ENCODE measurements at places on chromosomes 3 and 15.

- no peak for DNase-seq
Observed at GRCh38 chr3:46565607-46566039, 479 bp downstream of the LRRC2 start.

DNA sequence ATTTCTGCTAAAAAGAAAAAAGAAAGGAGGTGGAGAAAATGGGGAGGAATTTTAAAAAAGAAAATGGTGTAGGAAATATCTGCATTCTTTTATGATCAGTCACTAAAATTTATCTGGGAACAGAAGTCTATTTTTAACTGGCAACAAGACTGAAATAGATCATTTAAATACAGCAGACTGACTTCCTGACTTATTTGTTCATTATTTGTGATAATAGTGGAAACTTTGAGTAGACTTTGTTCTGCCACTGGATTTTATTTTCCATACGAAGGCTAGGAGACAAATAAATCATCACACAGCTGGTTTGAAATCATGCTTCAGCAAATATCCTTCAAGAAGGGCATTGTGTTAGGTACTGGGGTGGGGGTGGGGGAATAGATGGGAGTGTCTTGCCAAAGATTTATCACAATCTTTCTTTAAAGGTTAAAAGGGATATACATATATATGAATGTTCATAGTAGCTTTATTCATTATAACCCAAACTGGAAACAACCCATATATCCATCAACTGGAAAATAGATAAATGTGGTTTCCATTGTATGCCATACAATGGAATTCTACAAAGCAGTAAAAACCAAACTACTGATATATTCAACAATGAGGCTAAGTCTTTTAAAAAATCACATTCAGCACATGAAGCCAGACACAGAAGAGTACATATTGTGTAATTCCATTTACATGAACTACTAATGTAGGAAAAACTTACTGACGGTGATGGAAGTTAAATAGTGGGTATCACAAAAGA lies 4.7 kb upstream of the CLASP2 start:
- DNase-seq, result no peak

DNA sequence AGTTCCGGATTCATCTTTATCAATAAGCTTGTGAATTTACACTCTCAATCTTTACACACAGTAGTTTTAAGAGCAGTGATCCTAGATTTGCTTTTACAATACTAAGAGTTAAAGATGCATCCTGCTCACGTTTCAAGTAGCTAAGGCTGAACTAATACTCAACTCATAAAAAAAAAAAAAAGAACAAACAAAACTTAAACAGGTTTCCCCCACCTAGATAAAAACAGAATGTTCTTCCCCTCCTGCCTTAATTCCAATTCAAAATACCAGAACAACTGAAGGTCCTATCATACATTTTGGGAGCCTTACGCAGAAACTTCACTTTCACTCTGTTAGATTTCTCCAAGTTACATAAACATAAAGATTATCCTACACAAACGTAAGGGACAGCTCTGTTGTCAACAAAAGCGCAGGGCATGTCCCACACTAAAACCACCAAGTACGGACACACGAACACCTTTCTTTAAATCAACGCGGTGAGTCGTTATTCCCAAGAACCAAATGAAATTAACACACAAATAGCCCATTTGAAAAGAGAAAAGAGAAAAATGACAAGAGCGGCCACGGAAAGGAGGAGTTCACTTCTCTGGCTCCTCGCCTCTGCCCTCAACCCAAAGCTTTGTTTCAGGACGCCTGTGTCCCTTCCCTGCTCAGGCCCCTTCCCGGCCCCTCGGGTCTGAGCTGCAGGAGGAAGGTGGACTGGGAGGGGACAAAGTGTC lies 941 bp downstream of the CBLB start:
- no peak for DNase-seq

GRCh38 chr15:51620641-51621040 lies 1.9 kb downstream of the DMXL2 start:
- DNase-seq, result no peak

DNA sequence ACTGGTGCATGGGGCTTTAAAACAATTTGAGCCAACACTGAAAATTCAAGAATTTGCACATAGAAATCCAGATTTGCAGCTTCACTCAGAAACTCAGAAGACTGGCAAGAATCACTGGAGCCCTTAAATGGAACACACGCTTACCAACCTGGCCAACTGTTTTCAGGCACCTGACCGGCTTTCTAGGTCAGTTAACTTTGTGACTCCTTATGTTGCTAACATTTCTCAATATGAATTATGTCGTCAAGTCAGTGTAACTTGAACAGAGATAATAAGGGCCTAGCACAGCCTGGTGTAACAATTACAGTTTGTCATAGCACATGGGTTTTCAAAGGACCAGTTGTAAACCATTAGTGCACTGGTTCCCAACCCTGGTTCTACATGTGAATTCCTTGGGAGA lies 6.8 kb downstream of the CERS3 start:
- no peak for DNase-seq

- DNase-seq, result no peak
Observed at GRCh38 chr3:185815391-185816282, 9.2 kb downstream of the IGF2BP2 start.

GRCh38 chr3:195666-196065 lies 897 bp upstream of the CHL1 start:
- no peak for DNase-seq

- no peak for DNase-seq
Observed at GRCh38 chr3:28290863-28291300, 49.5 kb downstream of the CMC1 start.

DNA sequence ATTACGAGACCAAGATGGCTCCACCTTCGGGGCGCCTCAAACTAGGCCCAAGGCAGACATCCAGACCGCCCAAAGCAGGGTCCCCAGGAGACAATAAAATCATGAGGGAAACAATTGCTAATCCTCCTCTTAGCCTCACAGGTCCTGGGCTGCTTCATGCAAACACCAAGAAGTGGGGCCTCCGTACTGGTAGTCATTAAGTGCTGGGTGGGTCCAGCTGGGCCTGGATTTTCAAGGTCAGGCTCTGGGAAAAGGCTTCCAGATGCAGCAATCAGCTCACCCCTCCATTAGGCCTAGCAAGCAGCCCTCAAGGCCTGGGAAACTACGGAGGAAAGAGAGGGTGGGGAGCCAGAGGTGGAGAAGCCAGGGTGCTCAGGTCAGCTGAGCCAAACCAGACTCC lies 634 bp downstream of the FBXL22 start:
- DNase-seq, result no peak

DNA sequence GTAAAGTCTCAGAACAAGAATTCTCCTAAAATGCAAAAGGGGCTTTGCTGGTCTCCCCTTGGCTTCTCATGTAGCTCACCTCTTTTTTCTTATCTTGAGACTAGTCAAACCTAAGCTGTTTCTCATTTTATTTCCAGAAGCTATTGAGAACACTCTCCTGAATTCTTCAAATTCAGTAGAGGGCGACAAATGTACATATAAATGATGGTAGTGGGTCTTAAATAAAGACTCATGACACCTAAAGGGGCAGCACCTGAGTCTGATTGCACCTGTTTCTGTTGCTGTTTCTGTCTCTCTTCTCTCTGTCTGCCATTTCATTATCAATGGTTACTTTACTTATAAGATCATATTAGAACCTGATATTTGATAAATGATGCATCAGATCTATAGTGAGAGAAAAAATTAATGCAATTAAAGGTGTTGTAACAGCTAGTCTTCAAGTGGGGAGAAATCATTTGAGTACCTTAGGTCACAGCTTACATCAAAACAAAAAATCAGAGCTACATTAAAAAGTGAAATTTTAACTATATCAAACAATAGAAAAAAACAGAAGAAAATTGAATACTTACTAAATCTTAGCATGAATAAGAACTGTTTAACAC lies 7.0 kb downstream of the ADIPOQ start:
- no peak for DNase-seq

GRCh38 chr3:121619691-121620090 lies 26.5 kb downstream of the FBXO40 start:
- DNase-seq, result no peak

- no peak for DNase-seq
Observed at GRCh38 chr15:64029110-64029509, 17.2 kb downstream of the DAPK2 start.

DNA sequence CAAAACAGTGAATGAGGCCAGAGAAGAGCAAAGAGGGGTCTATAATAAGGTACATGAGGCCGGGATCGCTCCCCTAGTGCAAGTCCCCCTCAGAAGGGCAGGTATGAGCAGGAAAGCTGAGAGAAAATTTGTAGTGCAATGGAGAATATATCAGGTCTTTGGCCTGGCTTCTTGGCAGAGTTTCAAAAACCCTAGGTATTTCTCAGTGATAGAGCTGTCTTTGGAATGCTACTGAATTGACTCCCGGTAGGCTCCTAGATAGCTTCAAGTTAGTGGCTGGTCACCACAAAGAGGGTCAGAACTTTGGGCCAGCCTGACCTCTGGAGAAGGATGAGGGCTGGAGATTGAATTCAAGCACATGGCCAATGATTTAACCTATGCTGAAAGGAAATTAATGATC lies 30.6 kb upstream of the OXTR start:
- DNase-seq, result no peak

DNA sequence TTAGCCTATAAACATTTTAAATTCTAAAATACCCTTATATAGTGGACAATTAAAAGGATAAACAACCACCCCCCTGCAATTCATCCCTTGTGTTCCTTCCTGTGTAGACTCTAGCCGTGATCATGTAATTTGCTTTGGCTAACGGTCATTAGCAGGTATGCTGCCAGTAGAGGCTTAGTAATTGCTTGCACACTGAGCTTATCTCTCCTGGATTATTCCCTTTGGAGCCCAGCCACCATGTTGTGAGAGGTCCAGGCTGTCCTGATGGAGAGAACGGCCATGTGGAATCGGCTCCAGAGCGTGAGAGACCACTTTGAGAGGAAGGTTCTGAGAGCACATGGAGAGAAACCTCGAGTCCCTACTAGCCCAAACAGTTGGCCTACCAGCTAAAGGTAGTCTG lies 11.0 kb upstream of the BNC1 start:
- DNase-seq, result no peak

DNA sequence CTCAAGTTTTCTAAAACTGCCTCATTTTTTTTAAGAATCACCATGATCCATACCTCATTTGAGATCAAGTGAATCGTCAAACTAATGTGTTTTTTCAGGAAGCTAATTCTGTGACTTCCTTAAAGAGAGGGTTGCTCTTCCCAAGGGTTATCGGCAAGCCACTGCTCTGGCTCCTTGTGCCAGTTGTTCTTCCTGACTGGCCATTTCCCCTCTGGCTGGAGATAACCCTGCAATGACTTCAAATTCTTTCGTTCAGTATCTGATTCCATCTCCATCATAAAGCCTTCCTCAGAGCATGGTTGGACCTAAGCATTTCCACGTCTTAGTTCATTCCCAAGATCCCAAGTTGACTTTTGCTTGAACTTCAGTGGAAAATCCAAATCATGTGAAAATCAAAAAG lies 167.1 kb downstream of the MECOM start:
- no peak for DNase-seq

DNA sequence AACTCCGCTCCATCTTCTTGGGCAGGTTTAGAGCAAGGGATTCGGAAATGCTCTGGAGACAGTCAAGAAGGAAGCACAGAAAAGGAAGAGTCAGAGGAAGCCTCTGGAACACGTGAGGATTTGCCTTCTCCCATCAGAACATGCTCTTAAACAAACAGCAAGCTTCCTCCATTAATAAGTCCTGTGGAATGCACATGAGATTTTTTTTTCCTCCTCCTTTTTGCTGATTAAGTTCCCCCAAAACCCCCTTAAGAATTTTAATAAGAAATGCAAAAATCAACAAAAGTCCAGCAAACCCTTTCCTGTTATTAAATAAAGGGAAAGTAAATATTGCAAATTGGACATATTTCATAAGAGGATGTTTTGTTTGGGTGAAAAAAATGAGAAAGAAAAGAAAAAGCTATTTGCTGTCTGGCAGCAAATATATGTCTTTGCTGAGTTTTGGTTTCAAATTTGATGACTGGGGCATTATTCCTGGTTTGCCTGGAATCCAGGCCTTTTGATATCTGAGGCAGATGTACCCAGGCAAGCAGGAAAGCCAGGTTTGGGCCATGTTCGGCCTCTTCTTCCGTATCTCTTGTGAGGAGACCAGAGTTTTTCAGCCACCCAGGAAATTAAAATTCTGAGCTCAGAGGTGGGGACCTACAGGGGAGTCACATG lies 7.9 kb upstream of the TSEN2 start:
- DNase-seq, result no peak

DNA sequence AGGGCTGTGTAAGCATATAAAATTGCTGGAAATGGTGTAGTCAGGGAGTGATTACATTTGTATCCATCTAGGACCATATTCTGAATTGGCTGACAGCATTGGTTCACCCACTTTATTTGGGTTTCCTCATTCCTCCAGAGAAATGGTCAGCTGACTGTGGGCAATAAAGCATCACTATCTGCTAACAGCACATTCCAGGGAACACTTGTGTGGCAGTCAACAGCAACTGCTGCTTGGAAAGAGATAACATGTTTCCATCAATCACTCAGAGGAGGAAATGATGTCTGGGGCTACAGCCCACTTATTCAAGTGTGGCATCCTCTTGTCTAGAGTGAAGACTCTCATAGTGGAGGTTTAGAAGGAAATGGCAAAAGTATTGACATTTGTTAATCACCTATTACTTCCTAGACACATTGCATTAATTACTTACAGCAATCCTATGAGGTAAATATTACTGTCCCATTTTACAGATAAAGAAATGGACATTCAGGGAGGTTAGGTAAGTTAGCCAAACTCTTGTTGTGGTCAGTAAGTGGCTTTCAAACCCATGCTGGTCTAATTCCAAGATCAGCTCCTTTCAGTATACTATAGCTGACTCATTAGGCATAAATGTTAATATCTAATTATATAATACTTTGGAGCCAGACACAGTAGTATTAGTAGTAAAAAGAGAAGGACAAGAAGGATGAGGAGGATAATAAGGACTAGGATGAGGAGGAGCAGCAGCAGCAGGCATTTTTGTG lies 247.8 kb downstream of the ALCAM start:
- no peak for DNase-seq

- no peak for DNase-seq
Observed at GRCh38 chr3:4474683-4475490, 7.8 kb upstream of the SUMF1 start.

DNA sequence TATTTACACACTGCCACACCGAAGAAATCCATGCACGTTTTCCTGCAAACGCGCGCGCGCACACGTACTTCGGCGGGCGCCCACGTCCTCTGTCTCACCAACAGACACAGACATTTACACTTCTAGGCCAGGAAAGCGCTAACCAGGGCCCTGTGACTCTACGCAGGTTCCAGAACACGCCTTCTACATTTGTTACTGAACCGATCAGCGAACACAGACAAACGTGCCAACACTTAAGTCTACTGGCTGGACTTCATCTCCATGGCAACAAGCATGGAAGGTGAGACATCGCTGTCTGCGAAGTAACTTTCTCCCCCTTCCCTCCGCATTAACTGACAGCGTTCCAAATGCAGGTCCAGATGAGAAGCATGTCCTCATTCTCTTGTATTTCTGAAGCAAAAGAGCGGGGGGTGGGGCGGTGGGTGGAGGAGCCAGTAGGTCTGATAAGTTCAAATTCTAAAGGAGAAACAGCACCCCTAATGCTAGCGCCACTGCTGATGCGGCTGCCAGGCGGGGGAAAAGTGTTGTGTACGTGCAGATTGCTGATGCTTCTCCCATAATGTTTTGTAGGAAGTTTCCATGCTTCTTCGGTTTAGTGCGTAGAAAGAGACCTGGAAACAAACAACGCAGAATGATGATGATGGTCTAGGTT lies at the start of gene CTXN2:
TSS of gene CTXN2 (plus strand) at position 92 of the 652 bp plus-strand sequence. CDS start 9,636 bp downstream, outside the sequence.
- DNase-seq, result no peak

GRCh38 chr3:99945328-99945995 lies 127.8 kb downstream of the CMSS1 start:
- DNase-seq, result no peak

GRCh38 chr3:57224856-57225255 lies 2.7 kb upstream of the APPL1 start:
- no peak for DNase-seq
